Fibroblast of skin of right quadriceps (primary cell): ENCODE measurements at places on chromosomes 4 and X.

DNA sequence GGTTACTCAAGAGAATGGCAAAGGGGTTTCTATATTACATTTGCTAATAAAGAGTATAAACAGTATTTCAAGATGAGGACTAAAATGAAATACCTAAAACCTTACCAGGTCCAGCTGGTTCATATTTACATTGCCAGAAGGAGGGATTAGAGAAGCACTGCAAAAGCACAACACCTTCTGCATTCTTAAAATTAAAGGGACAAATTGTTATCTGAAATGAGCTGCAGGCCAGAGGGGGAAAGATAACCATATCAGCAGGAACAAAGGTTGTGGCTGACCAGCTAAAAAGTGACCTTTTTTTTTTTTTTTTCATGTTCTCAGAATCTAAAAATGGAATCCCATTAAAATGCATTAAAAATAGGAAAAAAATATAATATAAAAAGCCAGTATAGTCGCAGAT lies 39.7 kb downstream of the AFF2 start:
- peak; percentile 5 for DNase-seq

DNA sequence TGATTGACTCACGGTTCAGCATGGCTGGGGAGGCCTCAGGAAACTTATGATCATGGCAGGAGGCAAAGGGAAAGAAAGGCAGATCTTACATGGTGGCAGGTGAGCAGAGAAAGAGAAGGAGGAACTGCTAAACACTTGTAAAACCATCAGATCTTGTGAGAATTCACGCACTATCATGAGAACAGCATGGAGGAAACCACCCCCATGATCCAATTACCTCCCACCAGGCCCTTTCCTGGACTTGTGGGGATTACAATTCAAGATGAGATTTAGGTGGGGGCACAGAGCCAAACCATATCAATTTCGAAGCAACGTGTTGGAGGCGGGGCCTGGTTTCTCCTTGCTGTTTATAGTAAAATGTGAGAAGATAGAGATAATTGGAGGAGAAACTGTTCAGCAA lies 167.4 kb downstream of the GABRB1 start:
- no peak for DNase-seq

GRCh38 chr4:177177541-177178081 lies 132.1 kb upstream of the NEIL3 start:
- DNase-seq = peak; percentile 68

DNA sequence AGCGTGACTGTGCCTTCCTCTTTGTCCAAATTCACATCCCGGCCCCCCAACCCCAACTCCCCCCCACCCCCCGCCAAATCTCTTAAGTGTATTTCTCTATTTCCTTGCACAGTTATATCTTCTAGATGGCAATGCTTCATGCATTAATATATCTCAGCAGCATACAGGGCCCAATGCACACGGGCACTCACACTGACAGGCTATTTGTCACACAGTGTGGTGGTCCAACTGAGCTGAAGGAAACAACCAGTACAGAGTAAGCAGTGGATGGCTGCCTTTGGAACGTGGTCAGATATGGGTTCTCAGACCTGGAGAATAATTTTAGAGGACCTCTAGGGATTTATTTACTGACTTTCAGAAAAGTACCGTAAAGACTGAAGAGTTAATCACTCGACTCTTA lies 681 bp downstream of the EXOC1 start:
- no peak for DNase-seq

GRCh38 chrX:13252726-13253125 lies 67.1 kb downstream of the ATXN3L start:
- no peak for DNase-seq

DNA sequence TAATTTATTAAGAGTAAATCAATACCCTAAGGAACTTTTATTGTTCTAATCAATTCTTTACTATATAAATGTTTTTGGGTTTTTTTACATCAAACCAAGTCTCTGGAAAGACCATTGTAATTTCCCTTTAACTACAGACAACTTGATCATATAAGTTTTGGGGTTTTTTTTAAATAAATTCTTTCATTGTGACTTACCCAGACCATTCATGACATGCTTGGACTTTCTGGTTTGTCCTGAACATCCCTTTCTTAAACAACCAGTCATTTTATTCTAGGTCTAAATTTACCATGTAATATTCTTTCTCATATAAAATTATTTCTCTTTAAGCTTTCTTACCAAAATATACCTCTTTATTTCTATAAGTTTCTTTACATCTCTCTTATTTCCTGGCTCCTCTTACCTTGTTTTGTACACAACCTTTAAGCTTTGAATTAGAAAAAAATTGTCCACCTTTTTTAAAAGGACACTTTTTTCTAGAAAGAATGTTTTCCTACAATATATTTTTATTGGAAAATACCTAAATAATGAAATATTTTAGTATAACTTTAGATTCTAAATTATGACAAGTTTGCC lies 8.4 kb downstream of the CNGA1 start:
- no peak for DNase-seq
